ENCODE measurements at places on chromosomes 16 and 17. TPM values are rescaled to one million over a fixed set of nuclear protein-coding genes. Genes with fewer than 3 reads are reported as not detected.

TMEM238L gene
- total RNA-seq = not detected

SLC16A6 gene
- total RNA-seq = 7.0 TPM

DNA sequence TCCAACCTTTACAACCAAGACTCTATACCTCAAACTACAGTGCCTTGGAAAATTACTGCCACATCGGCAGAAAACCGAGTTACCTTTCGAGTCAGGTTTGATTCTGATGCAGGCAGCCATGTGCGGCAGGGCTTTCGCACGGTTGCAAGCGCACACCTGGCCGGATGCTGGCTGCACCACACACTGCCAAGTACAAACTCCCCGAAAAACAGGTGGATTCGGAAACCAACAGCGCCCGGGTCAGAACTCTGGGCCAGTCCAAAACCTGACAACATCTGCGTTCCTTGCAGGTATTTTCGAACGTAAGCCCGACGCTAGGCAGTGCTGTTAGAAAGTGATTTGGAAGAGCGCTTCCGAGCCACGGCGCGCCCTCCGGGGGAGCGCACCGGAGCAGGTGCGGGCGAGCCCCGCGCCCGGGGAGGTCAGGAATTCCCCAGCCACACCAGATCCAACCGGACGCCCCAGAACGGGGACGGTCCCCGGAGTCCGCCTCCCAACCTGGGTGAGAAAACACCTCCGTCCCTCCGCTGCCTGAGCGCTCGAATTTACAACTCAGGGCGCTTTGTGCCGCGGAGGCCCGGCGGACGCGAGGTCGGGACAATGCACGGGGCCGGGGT lies 1.2 kb downstream of the USP7 start:
- H3K4me1 ChIP-seq = peaks cover 49% of the 10 kb centered on the region
- peak overlapping the region; percentile 42 for H3K27ac ChIP-seq
- H3K4me3 ChIP-seq = peak overlapping the region; percentile 85
- DNase-seq = peak; percentile 64
- H3K27me3 ChIP-seq = peaks cover 10% of the 10 kb centered on the region

DNA sequence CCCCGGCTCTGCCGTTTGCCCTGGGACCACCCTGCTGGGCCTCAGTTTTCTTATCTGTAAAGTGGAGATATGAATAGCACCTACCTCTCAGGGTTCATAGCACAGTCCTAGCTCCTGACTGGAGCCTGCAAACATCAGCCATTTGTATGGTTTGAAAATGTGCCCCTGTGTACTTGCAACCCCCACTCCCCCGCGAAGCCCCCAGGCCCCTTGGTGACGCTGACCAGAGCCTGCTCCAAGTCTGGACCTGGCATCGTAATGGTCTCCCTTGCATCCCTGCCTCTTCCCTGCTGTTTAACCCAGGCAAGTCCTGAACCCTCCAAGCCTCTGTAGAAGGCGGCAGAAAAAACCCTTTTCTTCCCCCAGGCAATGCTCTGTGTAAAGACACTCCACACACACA lies 128.0 kb downstream of the IRF8 start:
- no peak overlapping the region for H3K27ac ChIP-seq
- DNase-seq = no peak
- no peak overlapping the region for H3K4me3 ChIP-seq

DNA sequence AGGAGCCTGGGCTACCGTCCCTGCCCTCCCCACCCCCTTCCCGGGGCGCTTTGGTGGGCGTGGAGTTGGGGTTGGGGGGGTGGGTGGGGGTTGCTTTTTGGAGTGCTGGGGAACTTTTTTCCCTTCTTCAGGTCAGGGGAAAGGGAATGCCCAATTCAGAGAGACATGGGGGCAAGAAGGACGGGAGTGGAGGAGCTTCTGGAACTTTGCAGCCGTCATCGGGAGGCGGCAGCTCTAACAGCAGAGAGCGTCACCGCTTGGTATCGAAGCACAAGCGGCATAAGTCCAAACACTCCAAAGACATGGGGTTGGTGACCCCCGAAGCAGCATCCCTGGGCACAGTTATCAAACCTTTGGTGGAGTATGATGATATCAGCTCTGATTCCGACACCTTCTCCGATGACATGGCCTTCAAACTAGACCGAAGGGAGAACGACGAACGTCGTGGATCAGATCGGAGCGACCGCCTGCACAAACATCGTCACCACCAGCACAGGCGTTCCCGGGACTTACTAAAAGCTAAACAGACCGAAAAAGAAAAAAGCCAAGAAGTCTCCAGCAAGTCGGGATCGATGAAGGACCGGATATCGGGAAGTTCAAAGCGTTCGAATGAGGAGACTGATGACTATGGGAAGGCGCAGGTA lies 762 bp downstream of the CDK12 start:
- H3K27ac ChIP-seq = peak overlapping the region; percentile 98
- H3K4me3 ChIP-seq = peak overlapping the region; percentile 97
- peaks cover 2% of the 10 kb centered on the region for H3K36me3 ChIP-seq
- peaks cover 17% of the 10 kb centered on the region for H3K4me1 ChIP-seq
- DNase-seq = peak; percentile 22
- no peaks in the 10 kb centered on the region for H3K27me3 ChIP-seq

All from T-cell (primary cell).